MM.1S (cell line): ENCODE measurements at places on chromosomes 1 and 21.

DNA sequence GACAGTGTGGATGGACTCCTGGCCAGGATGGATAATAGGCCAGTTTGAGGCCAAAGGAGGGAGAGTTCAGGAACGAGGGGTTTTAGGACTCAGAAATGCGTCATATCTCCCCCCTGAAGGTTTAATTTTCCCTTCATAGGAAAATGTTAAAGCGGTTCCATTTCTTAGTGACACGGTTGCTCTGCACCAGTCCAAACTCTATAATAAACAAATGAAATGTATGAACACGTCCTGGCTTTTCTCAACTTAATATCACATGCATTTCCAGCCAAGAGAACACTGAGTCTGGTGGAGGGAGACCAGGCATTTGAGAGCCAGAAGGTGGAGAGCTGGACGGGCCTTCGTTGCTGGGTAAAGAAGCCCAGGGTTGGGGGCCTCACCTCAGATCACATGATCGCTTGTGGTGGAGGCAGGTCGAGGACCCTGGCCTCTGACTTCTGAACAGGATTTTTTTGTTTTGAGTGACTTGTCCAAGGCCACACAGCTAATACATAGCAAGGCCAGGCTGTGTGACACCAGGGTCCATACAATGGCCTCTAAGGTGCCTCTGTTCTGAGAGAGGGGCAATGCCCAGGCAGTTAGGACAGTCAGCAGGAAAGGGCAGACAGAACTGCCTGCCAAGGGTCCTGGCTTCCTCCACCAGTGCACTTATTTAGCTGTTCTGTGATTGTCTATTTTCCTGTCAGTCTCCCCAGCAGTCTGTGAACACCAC is 11.4 kb downstream of the SLC1A7 start:
- no peak for DNase-seq

- DNase-seq: no peak
Observed at GRCh38 chr1:155182052-155182550, 8.5 kb downstream of the TRIM46 start.

- DNase-seq: no peak
Observed at GRCh38 chr1:229248821-229249817, 21.8 kb upstream of the RAB4A start.

- DNase-seq: no peak
Observed at GRCh38 chr21:21188513-21189195, 190.4 kb downstream of the NCAM2 start.

DNA sequence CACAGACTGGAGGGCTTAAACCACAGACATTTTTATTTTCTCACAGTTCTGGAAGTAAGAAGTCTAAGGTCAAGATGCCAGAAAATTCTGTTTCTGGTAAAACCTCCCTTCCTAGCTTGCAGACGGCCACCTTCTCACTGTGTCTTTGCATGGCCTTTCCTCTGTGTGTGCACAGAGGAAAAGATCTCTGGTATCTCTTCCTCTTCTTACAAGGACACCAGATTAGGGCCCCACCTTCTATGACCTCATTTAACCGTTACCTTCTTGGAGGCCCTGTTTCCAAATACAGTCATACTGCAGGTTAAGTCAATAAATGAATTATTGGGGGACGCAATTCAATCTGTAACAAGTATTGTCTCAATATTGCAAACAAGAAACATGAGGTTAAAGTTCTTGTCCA is 63.0 kb upstream of the PRDX6 start:
- DNase-seq: no peak

DNA sequence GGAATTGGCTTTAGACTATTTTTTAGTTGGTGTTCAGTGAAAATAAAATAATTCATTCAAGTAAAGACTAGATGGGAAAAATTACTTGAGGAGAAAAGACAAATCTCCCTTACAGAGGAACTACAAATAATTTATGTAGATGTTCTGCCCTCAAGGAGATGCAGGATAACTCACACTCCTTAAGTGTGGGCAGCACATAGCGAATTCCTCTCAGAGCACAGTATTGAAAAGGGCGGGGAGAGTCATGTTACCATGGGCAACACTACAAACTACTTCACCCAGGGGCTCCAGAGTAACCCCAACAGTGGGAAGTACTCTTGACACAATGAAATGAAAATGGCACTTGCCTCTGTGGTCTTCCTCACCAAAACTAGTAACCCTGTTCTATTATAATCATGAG is 20.6 kb upstream of the LAMC2 start:
- DNase-seq: no peak

- no peak for DNase-seq
Observed at GRCh38 chr1:162367772-162368171, 8.9 kb downstream of the SPATA46 start.

- DNase-seq: no peak
Observed at GRCh38 chr1:63423649-63424048, 56.2 kb downstream of the ALG6 start.

DNA sequence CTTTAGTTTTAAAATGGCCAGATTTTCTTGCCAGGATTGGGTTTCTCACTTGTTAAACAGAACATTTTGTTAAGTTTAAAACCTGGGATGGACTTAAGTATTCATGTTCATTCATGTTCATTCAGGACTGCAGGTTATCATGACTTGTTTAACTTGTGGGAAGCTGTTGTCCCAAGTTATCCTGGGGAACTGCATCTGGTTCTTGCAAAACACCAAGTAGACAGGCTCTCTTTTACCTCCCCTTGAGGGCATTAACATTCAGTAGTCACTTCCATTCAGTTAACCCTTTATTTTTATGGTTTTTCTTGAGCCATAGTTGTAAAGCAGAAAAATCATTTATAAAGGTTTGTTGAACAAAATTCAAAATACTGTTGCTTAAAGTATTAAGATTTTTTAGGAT is 8.1 kb downstream of the SOD1 start:
- DNase-seq: no peak
